ENCODE measurements at places on chromosomes 5 and 9. TPM values are rescaled to one million over a fixed set of nuclear protein-coding genes. Genes with fewer than 3 reads are reported as not detected.
A peak's percentile ranks its signal among the peaks of the same experiment; 100 is the strongest.

Gene DMGDH
- total RNA-seq: 4.0 TPM

Gene TMC1
- not detected for total RNA-seq

Gene COL27A1
- 1.5 TPM for total RNA-seq

Gene C9
- total RNA-seq: not detected

Gene PCDHAC1
- total RNA-seq: 0.51 TPM

Gene C5
- 0.82 TPM for total RNA-seq

Gene CDKN2B
- 3.9 TPM for total RNA-seq

Gene RICTOR
- 18.7 TPM for total RNA-seq

DNA sequence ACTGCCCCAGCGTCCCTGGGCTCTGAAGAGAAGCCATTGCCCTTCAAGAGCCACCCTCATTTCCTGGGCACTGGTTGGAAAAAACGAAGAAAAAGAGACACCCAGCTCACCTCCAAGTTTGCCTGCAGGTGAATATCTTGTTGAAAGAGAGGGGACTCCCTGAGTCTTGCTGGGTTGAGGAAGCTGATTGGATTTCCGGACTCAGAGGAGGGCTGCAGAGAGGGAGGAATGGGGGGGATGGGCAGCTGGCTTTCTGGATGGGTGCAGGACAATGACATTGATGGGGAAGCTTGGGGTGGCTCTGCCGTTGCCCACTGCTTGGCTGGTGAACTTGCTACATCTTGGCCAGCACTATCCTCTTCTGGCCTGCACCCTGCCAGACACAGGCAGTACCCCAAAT lies 31.0 kb upstream of the IER5L start:
- no peaks in the 10 kb centered on the region for H3K4me1 ChIP-seq
- H3K27me3 ChIP-seq: no peaks in the 10 kb centered on the region
- no peak overlapping the region for H3K27ac ChIP-seq
- DNase-seq: no peak
- H3K4me3 ChIP-seq: no peak overlapping the region

GRCh38 chr9:135602789-135603481 lies 36.4 kb downstream of the GLT6D1 start:
- H3K4me3 ChIP-seq: no peak overlapping the region
- no peaks in the 10 kb centered on the region for H3K36me3 ChIP-seq
- H3K27ac ChIP-seq: no peak overlapping the region
- H3K4me1 ChIP-seq: no peaks in the 10 kb centered on the region
- H3K27me3 ChIP-seq: no peaks in the 10 kb centered on the region
- DNase-seq: no peak

DNA sequence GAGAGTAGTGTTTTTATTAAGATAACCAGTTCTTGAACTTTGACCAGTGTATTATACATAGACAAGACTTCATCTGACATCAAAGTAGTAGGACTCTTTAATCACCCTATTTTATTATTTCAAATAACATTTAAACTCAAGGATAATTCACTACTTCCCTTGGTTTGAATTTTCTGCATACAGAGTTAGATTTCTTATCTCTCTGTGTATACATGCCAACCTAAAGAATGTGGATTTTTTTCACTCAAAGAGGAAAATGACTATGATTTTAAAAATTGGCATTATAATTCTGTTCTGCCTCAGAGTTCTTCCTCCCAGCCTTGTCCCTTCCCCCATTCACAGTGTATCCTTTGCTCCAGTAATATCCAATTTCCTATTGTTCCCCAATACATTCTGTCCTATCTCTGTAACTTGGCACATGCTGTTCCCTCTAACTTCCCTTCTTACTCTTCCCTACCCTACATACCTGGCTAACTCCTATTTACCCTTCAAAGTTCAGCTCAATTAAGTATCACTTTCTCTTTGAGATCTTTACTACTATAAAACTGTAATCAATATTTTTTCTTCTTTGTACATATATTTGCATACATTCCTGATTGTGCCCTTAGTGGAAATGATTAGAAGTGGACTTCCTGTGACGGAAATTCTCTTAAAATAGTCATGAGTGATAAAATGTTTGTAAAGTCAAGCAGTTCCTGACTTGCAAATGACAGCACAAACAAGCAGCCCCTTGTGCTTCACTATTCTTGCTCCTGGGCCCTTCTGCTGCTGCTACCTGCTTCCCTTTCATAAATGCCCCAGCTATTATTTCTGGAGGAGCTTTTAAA lies 38.1 kb upstream of the DENND4C start:
- DNase-seq: no peak
- H3K27me3 ChIP-seq: no peaks in the 10 kb centered on the region
- H3K27ac ChIP-seq: peak overlapping the region; percentile 51
- peaks cover 13% of the 10 kb centered on the region for H3K4me1 ChIP-seq
- H3K36me3 ChIP-seq: no peaks in the 10 kb centered on the region
- H3K4me3 ChIP-seq: no peak overlapping the region

GRCh38 chr5:43854697-43855292 lies 251.8 kb downstream of the NNT start:
- H3K4me3 ChIP-seq: no peak overlapping the region
- DNase-seq: no peak
- no peaks in the 10 kb centered on the region for H3K36me3 ChIP-seq
- no peak overlapping the region for H3K27ac ChIP-seq
- H3K27me3 ChIP-seq: no peaks in the 10 kb centered on the region

DNA sequence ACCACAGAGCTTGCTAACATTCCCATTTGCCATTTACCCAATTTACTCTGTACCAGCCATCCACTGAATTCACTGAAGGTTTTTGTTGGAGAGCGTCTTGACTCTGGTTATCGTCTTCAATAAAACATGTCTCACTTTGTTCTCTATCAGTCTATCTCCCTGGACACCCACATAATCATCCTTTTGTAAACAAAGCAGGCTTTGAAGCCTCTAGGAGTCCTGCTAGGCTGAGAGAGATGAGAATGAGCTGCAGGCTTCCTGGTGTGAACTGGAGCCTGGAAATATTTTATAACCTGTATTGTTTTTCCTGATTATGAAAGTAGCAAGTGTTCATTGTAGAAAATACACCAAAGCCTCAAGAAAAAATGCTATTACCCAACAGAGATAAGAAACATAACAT lies 140.6 kb upstream of the ZNF366 start:
- H3K4me1 ChIP-seq: no peaks in the 10 kb centered on the region
- no peak overlapping the region for H3K4me3 ChIP-seq
- no peak for DNase-seq
- H3K27ac ChIP-seq: no peak overlapping the region

GRCh38 chr5:3954633-3955032 lies 359.0 kb downstream of the IRX1 start:
- H3K4me1 ChIP-seq: no peaks in the 10 kb centered on the region
- no peak overlapping the region for H3K27ac ChIP-seq
- H3K27me3 ChIP-seq: no peaks in the 10 kb centered on the region
- no peak for DNase-seq
- H3K4me3 ChIP-seq: no peak overlapping the region

DNA sequence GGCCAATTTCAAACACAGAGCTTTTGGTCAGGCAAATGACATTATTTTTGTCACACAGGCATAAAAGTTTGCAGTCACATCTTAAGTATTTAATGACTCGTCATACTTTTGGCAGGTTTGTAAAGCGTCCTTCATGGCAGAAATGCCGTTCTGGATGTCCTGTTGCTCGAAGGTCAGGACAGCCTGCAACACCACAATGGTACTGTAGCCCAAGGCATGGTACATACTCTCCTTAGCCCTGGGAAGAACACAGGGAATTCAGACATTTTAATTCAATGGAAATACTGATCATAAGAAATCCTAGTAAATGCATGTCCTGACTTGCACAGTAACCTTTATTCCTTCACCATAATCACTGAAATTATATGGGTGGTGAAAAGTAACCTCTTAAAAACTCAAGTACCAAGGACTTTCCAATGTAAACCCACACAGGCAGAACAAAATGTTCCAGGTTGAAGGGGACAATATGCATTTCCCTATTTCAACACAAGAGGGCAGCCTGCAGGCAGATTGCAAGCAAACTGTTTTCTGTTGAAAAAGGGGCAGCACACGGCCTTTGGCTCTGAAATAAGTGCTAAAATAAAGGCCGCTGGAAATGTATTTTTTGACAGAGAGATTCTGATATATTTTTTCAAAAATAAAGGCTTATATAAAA lies 95.7 kb downstream of the TTC39B start:
- H3K27ac ChIP-seq: peak overlapping the region; percentile 13
- H3K36me3 ChIP-seq: no peaks in the 10 kb centered on the region
- H3K4me1 ChIP-seq: no peaks in the 10 kb centered on the region
- no peaks in the 10 kb centered on the region for H3K27me3 ChIP-seq

GRCh38 chr9:16268067-16268881 lies 602.2 kb downstream of the BNC2 start:
- H3K4me1 ChIP-seq: no peaks in the 10 kb centered on the region
- H3K27ac ChIP-seq: no peak overlapping the region
- no peaks in the 10 kb centered on the region for H3K36me3 ChIP-seq
- DNase-seq: no peak
- no peak overlapping the region for H3K4me3 ChIP-seq

GRCh38 chr9:34674440-34674839 lies 12.0 kb upstream of the CCL27 start:
- no peaks in the 10 kb centered on the region for H3K4me1 ChIP-seq
- no peaks in the 10 kb centered on the region for H3K27me3 ChIP-seq
- no peaks in the 10 kb centered on the region for H3K36me3 ChIP-seq
- H3K27ac ChIP-seq: no peak overlapping the region
- no peak overlapping the region for H3K4me3 ChIP-seq
- DNase-seq: no peak

- no peak overlapping the region for H3K27ac ChIP-seq
- DNase-seq: no peak
- H3K4me3 ChIP-seq: no peak overlapping the region
- H3K4me1 ChIP-seq: no peaks in the 10 kb centered on the region
- peaks cover 15% of the 10 kb centered on the region for H3K36me3 ChIP-seq
- no peaks in the 10 kb centered on the region for H3K27me3 ChIP-seq
Observed at GRCh38 chr5:146218168-146218567, 14.8 kb downstream of the RBM27 start.

GRCh38 chr5:30500513-30500912 lies 693.0 kb upstream of the CDH6 start:
- no peaks in the 10 kb centered on the region for H3K4me1 ChIP-seq
- H3K27ac ChIP-seq: no peak overlapping the region
- no peak for DNase-seq
- no peaks in the 10 kb centered on the region for H3K27me3 ChIP-seq
- no peaks in the 10 kb centered on the region for H3K36me3 ChIP-seq

DNA sequence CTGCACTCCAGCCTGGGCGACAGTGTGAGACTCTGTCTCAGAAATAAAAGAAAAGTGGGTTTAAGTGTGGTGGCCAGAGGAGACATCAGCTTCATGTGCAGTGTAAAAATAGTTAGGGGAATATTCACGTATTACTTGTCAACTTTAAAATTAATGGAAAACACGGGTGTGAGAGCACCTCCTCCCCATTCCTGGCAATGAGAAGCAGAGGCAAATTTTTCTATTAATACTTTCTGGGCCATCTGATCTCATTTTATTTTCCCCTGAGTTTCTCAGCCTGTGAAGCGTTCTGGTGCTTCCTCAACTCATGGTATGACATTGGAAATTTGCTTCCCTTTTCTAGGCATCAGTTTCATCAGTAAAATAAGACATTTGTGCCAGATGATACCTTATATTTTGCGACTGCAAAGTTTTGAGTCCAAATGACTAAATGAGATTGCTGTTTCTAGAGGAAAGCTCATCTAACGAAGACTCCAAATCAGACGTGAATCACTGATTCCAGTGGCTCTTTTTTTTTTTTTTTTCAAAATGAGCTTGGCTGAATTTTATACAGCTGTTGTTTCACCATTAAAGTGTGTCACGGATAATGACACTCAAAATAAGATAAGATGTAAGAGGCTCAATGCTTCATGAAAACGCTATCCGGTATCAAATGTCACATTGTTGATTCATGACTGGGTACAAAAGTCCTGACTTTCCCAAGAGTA lies 104.6 kb downstream of the MSX2 start:
- H3K36me3 ChIP-seq: no peaks in the 10 kb centered on the region
- H3K4me3 ChIP-seq: no peak overlapping the region
- H3K27me3 ChIP-seq: no peaks in the 10 kb centered on the region
- DNase-seq: no peak
- H3K27ac ChIP-seq: no peak overlapping the region

DNA sequence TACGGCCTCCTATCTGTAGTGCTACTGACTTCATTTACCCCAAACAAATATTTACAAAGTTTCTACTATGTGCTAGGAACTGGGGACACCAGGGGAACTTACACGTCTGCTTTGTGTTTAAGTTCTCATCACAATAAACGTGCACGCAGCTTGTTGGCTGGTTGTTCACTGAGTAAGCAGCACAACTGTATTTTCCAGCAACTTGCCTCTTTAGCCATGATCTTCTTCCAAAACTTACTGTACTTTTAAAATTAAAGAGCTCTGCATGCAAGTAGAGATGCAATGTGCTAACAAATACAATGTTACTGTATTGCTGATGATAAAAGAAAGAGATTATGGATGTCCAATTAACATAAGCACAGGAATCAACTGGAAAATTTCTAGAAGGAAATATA lies 62.8 kb downstream of the RAPGEF1 start:
- no peak overlapping the region for H3K4me3 ChIP-seq
- H3K4me1 ChIP-seq: no peaks in the 10 kb centered on the region
- H3K27ac ChIP-seq: peak overlapping the region; percentile 90

DNA sequence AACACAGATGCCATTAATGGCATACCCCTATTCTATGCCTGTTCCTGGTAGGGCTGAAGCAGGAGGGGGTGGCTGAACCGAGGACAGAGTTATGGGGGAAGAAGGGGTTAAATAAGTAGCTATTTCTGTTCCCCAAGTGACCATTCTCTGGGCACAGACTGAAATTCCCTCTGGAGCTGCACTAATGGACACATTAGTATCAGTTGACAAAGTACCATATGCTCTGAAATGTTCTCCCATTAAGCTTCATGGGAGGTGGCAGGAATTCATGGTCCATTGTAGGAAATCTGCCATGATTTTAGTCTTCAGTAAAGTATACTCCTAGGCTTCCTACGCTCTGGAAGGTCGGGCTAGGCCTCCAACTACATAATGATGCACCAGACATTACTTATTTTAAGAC lies 10.5 kb upstream of the FRMPD1 start:
- H3K4me3 ChIP-seq: no peak overlapping the region
- no peaks in the 10 kb centered on the region for H3K36me3 ChIP-seq
- no peaks in the 10 kb centered on the region for H3K27me3 ChIP-seq
- no peaks in the 10 kb centered on the region for H3K4me1 ChIP-seq
- DNase-seq: no peak

GRCh38 chr9:127121628-127122175 lies 733 bp downstream of the ANGPTL2 start:
- H3K27me3 ChIP-seq: no peaks in the 10 kb centered on the region
- no peak for DNase-seq
- H3K4me3 ChIP-seq: peak overlapping the region; percentile 73
- H3K27ac ChIP-seq: peak overlapping the region; percentile 95
- H3K4me1 ChIP-seq: peaks cover 68% of the 10 kb centered on the region
- peaks cover 6% of the 10 kb centered on the region for H3K36me3 ChIP-seq

Data from right atrium auricular region (tissue), 2 donors.